ENCODE measurements at places on chromosomes 12 and 14.

GRCh38 chr12:77888611-77889010 is 57.9 kb downstream of the NAV3 start:
- DNase-seq, result no peak

GRCh38 chr12:6198556-6198955 is 1.6 kb upstream of the CD9 start:
- no peak for DNase-seq

GRCh38 chr14:76203086-76204001 is 51.6 kb downstream of the GPATCH2L start:
- peak; percentile 69 for DNase-seq

GRCh38 chr12:25347716-25348592 is 97.2 kb upstream of the KRAS start:
- DNase-seq, result no peak

DNA sequence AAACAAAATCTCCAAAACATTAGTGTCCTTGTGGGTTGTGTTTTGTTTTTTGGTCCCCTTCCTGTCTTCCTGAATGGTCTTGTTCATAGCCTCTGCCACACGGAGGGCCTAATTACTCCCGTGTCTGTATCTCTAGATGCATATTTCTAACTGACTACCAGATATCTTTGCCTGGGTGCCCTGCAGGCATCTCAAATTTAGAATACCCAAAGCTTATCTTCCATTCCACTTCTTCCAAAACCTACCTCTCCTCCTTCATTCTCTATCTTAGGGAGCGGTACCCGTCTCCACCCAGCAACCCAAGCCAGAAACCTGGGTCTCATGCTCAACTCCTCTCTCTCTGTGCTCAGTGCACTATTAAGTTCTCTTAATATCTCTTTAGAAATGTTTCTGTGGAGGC is 10.9 kb upstream of the METAP2 start:
- no peak for DNase-seq
